Retinal pigment epithelial cell (primary cell): ENCODE measurements at places on chromosomes 11 and 22.

DNA sequence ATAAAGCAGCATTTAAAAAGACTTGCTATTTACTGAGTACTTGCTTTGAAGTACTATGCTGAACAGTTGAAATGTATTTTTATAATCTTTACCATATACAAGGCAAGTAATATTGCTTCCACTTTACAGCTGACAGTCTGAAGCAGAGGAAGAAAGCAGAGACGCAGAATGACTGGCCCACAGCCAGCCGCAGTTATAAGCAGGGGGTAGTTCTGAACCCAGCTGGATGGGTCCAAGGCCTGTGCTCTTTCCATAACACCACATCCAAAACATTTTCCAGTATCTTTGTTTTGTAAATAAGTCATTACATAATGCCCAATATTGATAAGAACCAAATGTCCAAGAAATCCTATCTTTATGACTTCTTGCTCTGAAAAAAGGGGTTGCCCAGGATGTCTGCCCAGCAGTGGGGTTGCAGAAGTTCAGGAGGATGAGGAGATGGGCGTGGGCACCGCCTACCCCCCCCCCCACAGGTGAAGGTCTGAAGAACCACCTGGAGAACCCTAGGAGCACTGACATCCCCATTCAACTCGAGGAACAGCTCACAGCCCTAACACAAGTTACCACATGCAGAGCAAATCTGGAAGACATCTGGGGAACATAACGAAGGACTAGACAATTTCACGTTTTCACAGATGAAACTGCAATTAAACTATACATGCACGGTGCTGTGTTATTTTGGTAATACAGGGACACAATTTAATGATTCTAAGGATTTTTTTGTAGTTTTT is 24.2 kb upstream of the YPEL1 start:
- no peak for DNase-seq

DNA sequence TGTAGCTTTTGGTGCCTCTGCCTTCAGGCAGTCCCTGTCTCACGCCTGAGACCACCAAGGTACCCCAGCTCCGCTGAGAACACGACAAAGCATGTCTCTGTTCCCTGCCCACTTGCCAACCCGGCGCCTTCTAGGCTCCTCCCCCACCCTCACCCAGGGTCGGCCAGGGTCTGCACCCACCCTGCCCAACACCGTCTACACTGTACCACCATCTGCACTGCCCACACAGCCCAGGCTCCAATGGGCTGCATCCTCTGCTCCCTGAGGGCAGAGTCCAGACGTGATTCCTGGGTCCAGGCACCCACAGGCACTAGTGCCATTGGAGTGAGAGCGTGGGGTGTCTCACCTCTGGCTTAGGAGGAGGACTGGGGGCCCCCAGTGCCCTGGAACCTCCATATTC is 22.8 kb upstream of the ACR start:
- DNase-seq, result no peak

DNA sequence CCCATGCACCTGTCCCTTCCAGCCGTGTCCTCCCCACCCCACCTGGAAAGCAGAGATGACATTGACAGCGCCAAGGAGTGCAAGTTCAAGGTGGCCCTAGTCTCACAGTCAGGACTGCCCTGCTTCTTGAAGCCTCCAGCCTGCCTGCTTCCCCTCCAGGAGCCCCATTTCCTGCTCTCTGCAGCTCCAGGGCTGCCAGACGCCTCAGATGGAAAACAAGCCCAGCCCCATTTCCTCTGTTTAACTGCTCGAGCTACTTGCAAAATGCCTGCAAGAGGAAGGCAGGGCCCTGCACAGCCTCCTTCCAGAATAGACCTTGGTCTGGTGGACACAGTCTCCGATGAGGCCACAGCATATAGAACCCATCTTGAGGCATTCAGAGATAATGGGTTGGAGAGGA is 5.0 kb upstream of the DGKZ start:
- DNase-seq, result no peak

- DNase-seq, result no peak
These were observed 87.2 kb downstream of the PHF21A start for GRCh38 chr11:46034041-46034440.

GRCh38 chr11:36326524-36327419 is 30.7 kb downstream of the PRR5L start:
- no peak for DNase-seq
